Pancreas (tissue), 10 donors: ENCODE measurements at places on chromosomes 12 and 14. TPM values are rescaled to one million over a fixed set of nuclear protein-coding genes. Genes with fewer than 3 reads are reported as not detected.
A peak's percentile ranks its signal among the peaks of the same experiment; 100 is the strongest.

- no peak for DNase-seq
Measured at GRCh38 chr12:110371408-110372055, 32.0 kb downstream of the ANAPC7 start.

DNA sequence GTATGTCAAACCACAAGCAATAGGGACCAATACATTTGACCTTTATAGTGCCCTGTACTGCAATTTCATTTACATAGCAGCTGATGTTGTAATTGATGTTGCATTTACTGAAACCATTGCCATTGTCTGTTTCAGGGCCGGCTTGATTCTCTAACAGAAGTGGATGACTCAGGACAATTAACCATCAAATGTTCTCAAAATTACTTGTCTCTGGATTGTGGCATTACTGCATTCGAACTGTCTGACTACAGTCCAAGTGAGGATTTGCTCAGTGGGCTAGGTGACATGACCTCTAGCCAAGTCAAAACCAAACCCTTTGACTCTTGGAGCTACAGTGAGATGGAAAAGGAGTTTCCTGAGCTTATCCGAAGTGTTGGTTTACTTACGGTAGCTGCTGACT is 216.0 kb downstream of the AKAP6 start:
- no peak for DNase-seq

- no peak for DNase-seq
Measured at GRCh38 chr14:103281496-103282231, 52.4 kb upstream of the EIF5 start.

DNA sequence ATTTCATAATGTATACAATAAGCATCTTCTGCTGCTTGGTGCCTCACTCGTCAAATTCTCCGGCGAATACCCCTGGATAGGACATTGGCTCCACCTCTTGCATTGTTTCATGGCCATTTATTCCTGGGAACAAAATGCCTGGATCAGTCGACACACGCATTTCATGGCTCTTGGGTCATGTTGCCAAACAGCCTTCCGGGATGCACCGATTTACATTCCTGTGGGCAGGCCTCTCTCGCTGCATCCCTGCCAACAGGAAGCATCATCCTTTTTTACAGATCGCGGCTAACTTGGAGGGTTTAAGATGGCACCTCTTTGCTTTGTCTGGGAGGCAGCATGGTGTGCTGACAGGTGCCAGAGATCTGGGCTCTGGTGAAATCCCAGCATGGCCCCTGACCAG is 32.7 kb upstream of the RIMBP2 start:
- DNase-seq = no peak

DNA sequence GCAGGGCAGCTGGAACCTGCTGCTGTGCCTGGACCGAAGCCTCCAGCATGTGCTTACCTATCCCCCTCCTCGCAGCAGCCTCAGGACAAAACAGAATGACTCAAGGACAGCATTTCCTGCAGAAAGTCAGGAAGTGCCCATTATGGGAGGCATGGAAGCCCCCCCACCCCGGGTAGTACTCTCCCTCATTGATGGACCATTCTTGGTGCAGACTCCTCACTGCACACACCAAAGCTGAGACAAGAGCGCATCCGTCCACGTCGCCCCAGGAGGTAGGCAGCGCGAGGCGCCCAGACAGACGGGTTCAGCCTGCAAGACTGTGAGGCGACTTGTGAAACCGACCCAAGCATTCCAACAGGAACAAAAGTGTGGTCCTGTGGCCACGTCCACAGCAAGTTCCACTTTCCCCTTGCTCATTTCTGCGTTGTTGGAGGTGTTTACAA is 243.9 kb upstream of the ATXN7L3B start:
- no peak for DNase-seq

DNA sequence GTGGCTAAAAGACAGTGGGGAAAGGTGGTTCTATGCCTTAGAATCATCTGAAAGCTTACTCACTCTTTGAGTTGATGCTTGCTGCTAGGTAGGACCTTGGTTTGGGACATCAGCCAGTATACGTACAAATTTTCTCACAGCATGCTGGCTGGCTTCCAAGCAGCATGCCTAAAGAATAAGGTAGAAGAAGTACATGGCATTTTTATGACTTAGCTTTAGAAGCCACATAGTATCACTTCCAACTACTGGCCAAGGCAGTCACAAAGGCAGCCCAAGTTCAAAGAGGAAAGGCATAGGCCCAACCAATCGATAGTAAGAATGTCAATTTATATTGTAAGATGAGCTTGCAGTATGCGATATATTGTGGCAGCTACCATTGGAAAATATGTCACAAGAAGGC is 284.2 kb upstream of the CAND1 start:
- peak; percentile 20 for DNase-seq

- DNase-seq = no peak
Measured at GRCh38 chr14:101908795-101909194, 55.6 kb upstream of the DYNC1H1 start.

DNA sequence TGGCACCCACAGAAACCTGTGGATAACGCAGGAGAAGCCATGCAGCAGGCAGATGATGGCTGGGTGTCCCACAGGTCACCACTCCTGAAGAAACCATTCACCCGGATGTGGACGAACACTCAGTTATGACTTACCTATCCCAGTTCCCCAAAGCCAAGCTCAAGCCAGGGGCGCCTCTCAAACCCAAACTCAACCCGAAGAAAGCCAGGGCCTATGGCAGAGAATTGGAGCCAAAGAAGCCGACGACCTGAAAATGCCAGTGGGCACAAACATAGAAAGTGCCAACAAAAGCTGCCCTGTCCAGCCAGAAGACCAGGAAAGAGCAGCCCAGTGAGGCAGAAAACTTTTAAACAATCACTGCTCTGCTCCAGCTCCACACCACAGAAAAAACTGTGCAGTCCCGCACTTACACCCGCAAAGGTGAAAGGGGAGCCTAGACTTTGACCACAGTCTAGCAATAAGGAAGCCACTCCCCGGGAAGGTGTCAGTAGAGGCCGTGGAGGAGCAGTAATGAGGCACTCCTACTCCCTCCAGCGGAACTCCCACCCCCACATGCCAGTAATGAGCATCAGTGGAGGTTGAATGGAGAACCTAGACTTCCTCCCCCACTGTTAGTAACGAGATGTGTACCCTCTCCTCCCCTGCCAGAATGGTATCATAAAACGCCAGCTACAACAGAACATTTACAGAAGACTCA is 6.0 kb upstream of the ACVRL1 start:
- DNase-seq = no peak

GRCh38 chr12:127145929-127146789 is 1120.8 kb upstream of the TMEM132C start:
- DNase-seq = peak; percentile 70

FAM186B gene
- 0.83 TPM for total RNA-seq

MAP1LC3B2 gene
- total RNA-seq = not detected

GLIPR1 gene
- total RNA-seq = 10.1 TPM

VASH1 gene
- total RNA-seq = 1.8 TPM

KRT3 gene
- not detected for total RNA-seq

A2M gene
- 275 TPM for total RNA-seq

TMEM179 gene
- 4.4 TPM for total RNA-seq

WNK1 gene
- total RNA-seq = 39.1 TPM
